Glomerular endothelial cell (primary cell): ENCODE measurements at places on chromosomes 3 and 15. TPM values are rescaled to one million over a fixed set of nuclear protein-coding genes. Genes with fewer than 3 reads are reported as not detected.
A peak's percentile ranks its signal among the peaks of the same experiment; 100 is the strongest.

DNA sequence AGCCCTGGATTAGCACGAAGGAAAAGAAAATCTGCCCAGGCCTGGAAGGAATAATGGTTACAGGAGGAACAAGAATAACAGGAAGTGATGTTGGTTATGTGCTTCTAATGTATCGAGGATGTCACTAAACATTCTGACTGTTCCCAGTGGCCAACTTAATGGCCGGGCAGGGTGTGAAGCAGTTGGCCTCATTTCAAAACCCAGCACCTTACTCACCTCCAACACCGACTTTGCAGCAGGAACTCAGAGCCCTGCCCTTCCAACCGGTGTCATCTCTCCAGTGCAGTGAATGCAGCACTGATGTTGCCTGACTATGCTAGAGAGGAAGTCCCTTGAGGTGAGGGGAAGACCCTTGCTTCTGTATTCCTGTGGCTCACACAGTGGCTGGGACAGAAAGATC lies 162.4 kb upstream of the LRTM1 start:
- DNase-seq = no peak

DNA sequence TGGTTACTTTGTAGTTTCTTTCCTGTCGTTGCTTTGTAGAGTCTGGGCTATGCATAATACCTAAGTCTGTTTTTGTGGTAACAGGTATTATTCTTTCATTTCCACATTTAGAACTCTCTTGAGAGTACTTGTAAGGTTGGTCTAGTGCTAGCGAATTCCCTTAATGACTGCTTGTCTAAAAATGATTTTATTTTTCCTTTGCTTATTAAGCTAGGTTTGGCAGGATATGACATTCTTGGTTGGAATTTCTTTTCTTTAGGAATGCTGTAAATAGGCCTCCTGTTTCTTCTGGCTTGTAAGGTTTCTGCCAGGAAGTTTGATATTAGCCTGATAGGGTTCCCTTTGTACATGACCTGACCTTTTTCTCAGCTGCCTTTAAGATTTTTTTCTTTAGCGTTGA lies 70.1 kb upstream of the SGO1 start:
- DNase-seq = peak; percentile 78

DNA sequence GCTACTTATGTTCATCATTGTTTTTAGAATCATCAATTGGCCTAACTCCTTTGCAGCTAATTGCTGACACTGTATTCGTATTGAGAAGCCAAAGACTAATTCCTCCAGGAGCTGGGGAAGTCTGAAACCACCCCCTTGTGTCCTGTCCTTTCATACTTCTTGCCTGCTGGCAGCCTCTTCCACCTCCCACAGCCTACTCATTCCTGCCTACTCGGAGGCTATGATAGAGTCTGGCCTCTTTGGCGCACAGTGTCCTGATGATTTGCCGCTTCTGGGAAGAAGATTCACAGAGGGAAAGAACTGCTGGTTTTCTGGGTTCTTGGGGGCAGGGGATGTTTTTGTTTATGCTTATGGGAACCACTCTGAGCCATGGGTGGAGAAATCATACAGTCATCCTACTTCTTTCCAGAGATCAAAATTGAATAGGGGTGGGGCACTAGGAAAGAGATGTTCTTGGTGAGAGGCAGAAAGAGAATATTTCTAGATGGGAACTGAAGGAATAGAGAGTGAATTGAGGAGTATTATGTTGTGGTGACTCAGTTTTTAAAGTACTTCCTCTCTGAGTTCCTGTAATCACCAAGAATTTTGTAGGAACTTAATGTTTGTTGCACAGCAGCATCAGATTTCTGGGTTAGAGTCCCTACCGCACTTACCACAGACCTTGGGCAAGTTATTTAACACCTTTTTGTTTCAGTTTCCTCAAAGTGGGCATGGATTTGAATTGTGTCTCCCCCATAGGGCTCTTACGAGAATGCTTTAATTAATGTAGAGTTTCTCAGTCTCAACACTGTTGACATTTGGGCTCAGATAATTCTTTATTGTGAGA lies 22.1 kb upstream of the SCAANT1 start:
- no peak for DNase-seq

GRCh38 chr3:169105561-169105960 lies 558.0 kb downstream of the MECOM start:
- no peak for DNase-seq

DNA sequence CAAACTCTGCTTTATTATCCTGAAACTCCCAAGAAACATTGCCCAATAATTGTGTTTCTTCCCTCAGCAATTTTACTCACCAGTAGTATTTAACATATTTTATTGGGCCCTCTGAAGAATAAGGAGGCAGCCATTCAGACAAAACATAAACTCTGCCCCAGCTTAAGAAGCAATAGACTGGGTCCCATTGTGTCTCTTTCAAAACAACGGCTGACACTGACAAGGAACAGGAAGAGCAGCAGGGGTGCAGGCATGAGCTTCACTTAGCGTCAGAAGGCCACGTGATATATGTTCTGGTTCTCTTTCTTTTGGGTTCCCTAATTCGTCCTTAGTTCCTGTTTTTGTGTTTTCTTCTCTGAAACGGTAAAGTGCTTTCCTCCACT lies 242.3 kb downstream of the FHIT start:
- no peak for DNase-seq

DNA sequence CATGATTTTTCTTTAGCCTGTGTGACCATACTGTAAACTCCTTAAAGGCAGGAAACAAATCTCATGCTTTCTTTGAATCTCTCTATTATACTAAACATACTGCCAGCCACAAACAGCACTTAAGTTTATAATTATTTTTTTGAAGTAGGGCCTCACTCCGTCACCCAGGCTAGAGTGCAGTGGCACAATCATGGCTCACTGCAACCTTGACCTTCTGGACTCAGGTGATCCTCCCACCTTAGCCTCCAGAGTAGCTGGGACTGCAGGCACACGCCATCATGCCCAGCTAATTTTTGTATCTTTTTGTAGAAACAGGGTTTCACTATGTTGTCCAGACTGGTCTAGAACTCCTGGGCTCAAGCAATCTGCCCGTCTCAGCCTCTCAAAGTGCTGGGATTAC lies 14.5 kb upstream of the SLITRK3 start:
- DNase-seq = no peak

- no peak for DNase-seq
Measured at GRCh38 chr3:69328103-69328962, 57.6 kb downstream of the FRMD4B start.

DNA sequence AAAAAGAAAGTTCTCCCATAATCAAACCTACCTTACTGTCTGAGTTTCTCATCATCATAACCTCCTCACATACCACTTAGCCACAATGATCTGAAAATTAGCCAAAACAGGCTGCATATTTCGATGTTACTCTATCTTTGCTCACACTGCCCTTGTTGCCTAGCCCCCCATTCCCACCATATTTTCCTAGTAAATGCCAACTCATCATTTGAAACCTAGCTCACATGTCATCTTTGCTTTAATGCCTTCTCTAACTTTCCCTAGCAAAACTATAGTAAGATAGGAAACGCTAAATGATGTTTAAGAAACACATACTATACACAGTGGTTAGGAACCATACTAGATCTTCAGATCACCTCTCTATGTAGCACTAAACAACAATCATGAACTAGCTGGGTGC lies 64.9 kb downstream of the INO80 start:
- no peak for DNase-seq

DNA sequence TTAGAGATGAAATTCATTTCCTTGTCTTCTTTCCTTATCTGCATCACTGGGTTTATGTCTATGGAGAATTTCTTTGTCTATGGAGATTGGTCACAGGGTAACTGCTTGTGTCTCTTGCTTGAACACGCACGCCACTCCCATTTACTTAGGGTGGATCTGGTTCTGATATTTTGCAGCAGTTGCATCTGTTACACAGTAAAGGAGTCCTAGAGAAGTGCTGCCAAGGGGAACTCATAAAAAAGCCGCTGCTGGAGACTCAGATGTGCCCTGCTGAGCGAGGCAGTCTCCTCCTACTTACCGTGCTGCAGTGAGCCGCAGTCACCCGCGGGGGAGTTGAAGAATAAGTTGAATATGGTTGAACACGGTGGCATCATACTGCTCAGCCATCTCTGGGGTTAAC lies 105.2 kb upstream of the KLHL25 start:
- DNase-seq = no peak

- no peak for DNase-seq
Measured at GRCh38 chr3:126340943-126341754, 16.1 kb downstream of the KLF15 start.

DNA sequence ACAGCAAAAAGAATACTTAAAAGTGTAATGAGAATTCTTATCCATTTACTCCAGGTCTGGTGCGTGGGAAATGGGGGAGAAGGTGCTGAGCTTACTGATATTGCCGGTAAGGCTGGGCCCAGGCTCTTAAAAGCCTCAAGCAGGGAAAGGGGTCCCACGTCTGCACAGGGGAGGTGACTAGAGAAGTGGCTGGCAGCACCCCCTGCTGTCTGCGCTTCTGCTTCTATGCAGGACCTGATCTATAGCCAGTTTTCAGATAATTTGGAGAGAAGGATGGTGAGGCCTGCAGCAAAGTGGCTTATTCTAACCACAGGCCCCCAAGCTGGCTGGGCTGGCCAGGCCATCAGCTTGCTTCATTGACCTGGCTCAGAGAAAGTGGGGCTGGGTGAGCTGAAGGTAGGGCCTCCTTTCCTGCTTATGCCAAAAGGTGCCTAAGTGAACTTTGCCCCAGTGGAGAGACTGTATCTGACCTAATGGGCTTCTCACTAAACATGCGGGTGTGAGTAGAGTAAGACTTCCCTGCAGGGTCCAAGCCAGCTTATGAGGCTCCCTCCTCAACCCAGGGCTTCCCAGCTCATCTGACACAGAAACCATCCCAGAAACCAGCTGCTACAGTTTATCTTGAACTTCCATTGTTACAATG lies 30.9 kb upstream of the ATP1B3 start:
- no peak for DNase-seq

DNA sequence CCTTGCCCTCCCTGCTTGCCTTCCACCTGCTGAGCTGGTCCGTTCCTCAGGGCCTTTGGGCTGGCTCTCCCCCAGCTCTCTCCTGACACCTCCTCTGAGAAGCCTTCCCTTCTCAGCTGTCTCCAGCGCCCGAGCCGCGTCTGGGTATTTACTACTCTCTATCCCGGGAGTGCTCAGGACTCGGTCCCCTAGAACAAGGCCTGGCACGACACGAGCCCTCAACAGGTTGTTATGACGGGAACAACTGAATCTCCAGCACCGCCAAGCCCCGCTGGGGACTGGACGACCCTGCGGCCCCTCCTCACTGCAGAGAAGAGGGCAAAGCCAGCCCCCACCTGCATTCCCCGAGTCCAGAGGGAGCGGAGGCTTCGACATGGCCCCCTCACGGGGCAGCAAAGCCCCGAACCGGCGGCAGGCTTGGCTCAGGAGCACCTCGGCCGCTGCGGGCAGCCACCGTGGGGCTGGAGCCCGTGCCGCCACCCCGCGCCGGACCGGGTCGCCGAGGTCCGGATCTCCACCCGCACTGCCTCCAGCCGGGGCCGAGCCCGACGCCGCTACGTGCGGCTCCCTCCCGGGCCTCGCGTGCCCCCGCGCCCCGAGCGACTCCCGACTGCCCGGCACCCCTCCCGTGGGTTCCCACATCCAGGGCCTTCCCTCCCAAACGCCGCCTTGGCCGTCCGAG lies 792 bp downstream of the TPRA1 start:
- DNase-seq = no peak

DNA sequence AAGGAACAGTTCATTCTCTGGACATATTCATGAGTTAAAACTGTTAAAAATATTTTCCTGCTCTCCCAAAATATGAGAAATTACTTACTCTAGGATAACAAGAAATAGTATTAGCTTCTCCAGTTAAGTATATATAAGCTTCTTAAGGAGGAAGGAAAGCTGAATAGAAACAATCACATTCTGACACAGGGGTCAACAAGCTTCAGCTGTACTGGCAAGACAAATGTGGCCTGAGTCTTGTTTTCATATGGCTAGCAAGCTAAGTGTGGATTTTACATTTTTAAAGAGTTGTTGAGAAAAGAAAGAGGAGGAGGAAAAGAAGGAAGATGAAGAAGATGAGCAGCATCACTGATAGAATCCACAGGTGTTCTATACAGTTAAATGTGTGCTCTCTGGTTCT lies 313.8 kb downstream of the ZPLD1 start:
- no peak for DNase-seq

- no peak for DNase-seq
Measured at GRCh38 chr15:66850996-66851310, 148.9 kb downstream of the SMAD6 start.

- no peak for DNase-seq
Measured at GRCh38 chr3:165522386-165522785, 314.8 kb downstream of the BCHE start.

DNA sequence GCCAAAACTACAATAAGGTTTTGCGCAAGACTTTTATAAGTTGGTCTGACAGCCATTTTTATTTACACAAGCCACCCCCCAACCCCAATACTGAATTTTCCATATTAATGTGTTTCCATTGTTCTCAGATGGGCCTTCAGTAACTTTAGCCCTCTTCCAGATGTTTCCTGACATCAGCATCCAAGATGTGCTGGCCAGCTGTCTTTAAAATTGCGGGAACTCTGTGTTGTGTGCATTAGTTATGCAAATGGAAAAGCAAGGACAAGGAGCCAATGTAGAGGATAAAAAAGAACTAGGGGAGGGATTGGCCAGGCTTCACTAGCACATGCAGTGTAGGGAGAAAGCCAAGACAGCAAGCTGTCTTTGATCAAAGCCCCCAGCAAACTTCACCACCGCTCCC lies 45.4 kb downstream of the COMMD2 start:
- no peak for DNase-seq

- DNase-seq = no peak
Measured at GRCh38 chr15:96412045-96412905, 81.8 kb downstream of the NR2F2 start.

DNA sequence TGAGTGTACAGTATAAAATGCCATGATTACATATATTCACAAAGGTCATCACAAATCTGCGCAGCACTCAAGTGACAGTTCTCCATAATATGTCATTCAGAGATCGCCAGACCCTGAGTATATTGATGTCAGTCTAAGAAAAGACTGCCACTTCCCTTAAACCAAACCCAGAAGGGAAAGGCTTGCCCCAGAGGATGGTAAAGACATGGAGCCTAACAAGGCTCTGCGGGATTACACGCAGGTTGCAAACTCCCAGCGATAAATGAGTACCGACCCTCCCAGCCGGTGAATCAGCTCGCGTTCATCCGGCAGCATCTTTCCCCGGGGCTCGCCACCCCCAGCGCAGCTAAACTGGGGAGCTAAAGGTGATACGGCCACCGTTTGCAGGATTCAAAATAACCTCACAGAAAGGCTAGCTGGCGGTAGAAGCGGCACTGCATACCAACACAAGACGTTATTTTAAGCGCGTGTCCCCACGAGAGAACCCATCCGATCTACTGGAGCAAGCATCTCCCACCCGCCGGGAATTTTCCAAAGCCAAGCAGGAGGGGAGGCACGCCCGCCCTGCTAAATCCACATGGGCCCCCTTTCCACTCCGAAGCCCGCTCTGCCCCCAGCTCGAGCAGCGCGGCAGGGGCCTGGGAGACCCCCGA lies 643 bp downstream of the MYO5A start:
- DNase-seq = no peak

RPL39L gene
- total RNA-seq = 14.7 and 19.3 TPM in 2 replicates

SMAD3 gene
- total RNA-seq = 76.6 and 84.1 TPM in 2 replicates

ARGFX gene
- not detected in 2 replicates for total RNA-seq

ZIC1 gene
- 0.06 TPM in 1 of 2 replicates, not detected in the other for total RNA-seq

GOLGA6A gene
- total RNA-seq = not detected in 2 replicates

C3orf38 gene
- 18.0 and 36.6 TPM in 2 replicates for total RNA-seq
